Stimulated activated CD8-positive, alpha-beta memory T cell treated with anti-CD3 and anti-CD28 coated beads, Interleukin-4, amount 100 ng/mL, for 4 hours (primary cell): ENCODE measurements at places on chromosomes 6 and 20.

DNA sequence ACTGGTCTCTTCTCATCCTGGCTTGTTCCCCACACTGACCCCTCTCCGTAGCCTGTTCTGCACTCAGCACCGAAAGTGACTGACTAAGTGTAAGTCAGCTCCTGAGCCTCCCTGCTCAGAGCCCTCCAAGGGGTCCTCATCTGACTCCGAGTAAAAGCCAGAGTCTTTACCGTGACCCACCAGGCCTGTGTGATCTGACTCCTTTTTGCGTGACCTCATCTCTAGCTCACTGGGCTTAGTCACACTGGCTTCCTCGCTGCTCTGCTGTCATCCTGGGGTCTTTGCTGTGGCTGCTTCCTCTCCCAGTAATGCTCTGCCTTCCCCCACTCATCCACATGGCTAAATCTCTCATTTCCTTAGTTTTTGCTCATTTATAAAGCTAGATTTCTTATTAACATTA is 116.6 kb downstream of the PLCB4 start:
- DNase-seq = no peak

DNA sequence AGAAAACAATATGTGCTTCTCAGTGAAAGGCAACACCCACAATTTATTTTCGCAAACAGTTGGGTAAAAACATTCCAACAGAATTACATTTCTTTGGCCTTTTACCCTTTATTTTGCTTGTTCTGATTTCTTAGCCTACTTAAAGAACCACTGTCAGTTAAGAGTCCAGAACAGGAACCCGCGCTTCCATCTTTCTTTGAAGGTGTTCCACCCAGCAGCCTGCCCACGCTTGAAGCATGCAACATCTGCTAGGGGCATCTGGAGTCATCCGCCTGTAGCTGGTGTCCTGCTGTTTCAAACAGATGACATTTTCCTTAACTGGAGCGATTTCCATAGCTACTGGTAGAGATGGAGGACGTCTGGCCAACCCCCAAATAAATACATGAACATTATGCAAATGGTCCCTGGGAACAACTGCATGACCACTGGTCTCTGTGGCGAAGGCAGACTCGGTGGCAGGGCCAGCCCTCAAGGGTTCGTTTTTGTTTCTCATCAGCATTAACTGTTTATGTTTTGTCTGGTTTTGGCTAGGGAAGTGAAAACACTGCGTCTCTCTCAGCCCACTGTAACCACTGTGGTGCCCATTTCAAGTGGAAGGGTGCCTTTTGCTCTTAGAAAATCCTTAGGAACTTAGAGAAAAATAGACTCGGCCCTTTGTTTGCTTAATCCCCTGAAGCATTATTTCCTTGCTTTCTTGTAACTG is 51.6 kb downstream of the LAMA4 start:
- no peak for DNase-seq

DNA sequence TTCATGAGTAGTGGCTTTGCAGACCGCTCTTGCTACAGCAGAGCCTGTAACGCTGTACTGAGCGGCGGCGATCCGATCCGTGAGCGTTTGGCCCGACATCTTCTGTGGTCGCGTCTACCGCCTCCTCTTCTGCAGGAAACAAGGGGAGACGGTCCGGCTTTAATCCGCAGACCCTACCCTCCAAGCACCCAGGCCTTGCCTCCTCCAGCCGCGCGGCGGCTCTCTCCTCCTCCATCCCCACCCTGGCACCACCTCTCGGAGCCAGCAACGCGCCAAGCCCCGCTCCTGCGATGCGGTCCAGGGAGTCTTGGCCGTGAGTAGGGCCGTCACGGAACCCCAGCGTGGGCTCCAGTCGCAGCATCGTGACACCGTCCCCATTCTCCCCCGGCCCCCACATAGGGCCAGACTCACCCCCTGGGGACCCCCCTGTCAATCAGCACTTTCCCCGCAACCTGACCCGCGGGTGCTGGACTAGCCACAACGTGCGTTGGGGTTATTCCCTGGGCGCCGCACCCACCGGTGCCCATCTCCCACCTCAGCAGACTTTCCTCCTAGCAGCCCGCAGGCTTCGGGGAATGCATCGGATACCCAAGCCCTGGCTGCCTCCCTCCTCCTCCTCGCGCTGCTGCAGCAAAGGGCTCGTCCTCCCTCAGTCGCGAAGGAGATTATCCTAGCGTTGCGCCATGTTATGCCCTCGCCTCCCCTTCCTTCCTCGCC is 914 bp downstream of the SNAP91 start:
- DNase-seq = no peak

GRCh38 chr20:62339647-62340062 is 27.5 kb downstream of the LAMA5 start:
- no peak for DNase-seq

DNA sequence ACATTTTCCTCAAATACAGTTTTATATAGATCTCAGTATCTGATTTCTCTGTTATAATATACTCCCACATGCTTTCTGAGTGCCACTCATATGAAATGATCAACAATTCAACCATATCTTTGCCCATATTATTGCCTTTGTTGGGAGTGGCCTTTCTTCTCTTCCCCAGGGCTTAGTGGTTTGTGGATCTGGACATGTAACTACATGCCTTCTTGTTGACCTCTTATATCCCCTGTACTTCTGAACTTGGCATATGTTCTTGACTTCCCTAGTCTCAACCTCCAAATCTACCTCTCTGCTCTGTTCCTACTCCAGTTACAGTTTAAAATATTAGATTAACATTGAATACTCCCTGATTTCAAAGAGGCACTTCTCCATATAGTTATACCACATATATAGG is 34.3 kb upstream of the PRIM2 start:
- no peak for DNase-seq

- DNase-seq = no peak
Observed at GRCh38 chr6:88006557-88006956, 41.1 kb upstream of the SPACA1 start.

- no peak for DNase-seq
Observed at GRCh38 chr6:20233007-20233730, 20.9 kb upstream of the MBOAT1 start.

DNA sequence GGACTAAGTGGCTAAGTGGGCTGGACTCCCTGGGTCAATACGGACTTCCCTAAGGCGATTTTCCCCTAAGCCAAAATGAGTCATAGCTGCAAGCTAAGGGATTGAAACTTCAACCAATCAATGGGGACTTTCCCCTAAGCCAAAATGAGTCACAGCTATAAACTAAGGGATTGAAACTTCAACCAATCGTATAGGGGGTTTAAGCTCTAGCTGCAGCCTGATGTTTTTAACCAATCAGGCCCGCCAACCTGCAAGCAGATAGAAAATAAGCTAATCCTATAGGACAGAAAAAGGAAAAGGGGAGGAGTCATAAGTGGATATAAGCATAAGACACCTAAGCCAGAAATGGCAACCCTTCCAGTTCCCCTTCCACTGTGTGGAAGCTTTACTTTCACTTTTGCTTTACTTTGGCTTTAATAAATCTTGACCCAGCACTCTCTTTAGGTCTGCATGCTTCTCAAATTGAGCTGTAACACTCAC is 655.0 kb upstream of the HS3ST5 start:
- no peak for DNase-seq

DNA sequence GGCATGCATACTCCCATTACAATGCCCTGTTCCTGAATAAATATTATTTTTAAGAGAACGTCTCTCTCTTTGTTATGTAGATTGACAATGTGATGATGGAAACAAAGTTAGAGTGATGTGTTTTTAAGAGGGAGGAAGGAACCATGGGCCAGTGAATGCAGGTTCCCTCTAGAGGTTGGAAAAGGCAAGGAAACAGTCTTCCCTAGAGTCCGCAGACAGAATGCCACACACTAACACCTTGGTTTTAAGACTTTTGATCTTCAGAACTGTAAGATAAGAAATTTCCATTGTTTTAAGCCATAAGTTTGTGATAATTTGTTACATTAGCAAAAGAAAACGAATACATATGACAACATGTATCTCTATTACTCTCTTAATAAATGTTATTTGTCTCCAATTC is 4.7 kb upstream of the CENPW start:
- DNase-seq = no peak

- DNase-seq = no peak
Observed at GRCh38 chr6:108862479-108863191, 14.4 kb downstream of the ARMC2 start.

- DNase-seq = no peak
Observed at GRCh38 chr6:53360093-53360912, 11.6 kb upstream of the ELOVL5 start.

DNA sequence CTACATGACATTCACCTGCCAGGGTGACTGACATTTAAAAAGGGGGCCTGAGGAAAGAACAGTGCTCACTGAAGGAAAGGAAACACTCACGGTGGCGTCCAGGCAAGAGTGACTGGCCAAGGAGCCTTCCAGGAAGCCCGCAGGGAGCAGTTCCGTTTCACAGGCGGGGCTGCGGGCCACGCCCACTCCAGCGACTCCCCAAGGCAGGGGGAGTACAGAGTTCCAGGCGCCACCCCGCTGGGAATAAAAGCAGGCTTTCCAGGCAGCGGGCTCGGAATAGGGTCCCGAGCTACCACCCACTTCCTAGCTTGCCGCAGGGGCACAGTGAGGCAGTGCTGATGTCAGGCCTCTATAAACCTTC is 34.2 kb downstream of the PKIG start:
- no peak for DNase-seq

DNA sequence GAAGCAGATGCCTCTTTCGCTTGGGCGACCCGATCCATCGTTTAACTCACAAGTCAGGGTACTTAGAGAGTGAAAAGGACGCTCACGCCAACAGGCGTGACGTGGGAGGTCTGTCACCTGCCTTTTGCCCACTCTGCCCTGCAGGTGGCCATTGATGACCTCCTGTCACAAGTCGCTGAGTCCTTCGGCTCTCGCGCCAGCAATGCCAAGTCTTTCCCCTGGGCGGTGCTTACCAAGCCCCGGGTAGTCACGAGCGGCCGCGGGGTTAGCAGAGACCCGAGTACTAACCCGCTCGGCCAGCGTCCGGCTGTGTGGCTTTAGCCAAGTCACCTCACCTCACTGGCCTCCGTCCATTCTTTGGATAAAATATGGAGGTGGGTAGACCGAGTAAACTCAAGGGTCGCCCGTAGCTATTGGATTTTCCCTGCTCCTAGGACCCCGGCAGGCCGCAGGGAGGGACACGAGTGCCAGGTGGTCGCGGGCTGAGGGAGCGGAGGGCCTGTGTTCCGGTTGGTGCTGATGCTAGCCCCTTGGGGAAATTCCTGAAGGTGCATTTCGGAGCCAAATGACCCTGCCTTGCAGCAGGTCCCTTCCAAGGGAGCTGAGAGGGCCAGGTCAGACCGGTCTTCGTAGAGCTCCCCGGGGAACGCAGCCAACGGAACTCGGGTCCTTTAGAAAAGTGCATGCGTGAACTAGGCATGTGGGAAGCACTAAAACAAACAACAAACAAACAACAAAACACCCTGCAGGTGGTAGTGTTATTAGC is 668 bp downstream of the PKIB start:
- DNase-seq = no peak

DNA sequence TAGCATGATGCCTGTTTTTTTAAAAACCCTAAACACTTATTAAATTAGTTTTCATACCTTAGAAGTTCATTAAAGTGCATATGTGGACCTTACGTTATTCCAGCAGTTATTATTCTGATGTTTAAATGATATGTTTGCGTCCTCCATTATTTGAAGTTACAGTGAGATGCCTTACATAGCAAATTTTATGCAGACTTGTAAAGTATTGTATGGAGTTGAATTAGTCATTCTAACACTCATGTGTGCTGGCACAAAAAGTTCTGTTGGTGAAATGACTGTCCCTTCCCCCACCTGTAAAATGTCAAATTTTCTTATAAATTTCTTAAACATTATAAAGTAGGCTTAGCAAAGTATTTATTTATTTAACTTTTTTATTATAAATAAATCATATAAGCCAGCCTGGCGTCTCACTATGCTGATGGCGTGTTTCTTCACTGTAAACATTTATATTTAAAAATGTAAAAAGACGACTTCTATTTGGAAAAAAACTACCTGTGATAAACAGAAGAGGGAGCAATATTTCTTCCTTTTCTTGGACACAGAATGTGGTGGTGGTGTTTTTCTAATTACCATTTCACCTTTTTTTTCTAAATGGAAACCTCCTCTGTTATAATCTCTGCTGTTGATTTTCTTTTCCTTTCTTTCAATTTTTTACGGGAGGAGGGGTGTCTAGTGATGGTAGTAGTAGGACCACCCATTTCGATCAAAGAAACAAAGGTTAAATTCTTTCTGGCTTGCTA is 155.4 kb downstream of the RFPL4B start:
- no peak for DNase-seq

- DNase-seq = no peak
Observed at GRCh38 chr6:140601021-140601808, 1226.8 kb upstream of the CITED2 start.

GRCh38 chr6:136920671-136921380 is 1.3 kb upstream of the SLC35D3 start:
- DNase-seq = no peak

- no peak for DNase-seq
Observed at GRCh38 chr6:117938311-117938995, 31.4 kb downstream of the SLC35F1 start.

GRCh38 chr6:85551264-85551663 is 42.4 kb downstream of the SNX14 start:
- DNase-seq = no peak

GRCh38 chr20:46761566-46761965 is 52.1 kb downstream of the SLC2A10 start:
- no peak for DNase-seq

DNA sequence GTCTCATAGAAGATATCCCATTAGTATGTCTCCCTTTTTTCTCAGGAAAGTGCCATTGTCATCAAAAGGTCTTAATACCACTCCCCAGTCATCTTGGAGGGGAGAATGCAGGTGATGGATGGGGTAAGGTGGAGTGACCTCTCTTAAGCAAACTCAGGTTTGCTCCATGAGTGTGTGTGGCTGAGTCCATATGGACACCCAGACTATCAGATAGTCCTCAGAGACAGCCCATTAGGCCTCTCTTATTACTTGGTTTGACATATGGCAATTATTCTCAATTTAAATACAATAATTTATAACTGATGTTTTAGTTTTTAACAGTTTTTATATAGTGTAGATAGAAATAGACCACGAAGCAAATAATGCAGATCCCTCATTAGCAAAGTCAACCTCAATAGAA is 23.2 kb downstream of the LAMA4 start:
- DNase-seq = no peak

DNA sequence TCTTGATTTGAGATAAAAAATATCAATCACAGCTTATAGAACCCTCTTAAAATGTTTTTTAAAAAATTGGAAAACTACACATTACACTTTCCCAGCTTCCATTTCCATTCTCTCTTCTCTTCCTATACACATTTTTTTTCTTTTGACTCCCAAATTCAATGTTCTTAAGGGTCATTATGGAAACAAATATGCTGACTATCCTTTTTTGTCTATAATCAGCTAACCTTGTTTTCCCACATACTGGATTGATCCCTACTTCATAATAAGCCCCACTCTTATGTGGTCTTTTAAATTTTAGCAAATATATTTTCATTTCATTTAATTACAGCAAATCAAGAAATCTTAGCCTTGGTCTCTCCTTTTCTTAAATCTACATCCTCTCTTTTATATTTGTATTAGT is 378.4 kb downstream of the MEI4 start:
- no peak for DNase-seq

GRCh38 chr6:4880363-4880762 is 104.2 kb downstream of the CDYL start:
- DNase-seq = no peak
